HepG2 (cell line): ENCODE measurements at places on chromosomes 4 and X.

- no peak overlapping the region for H3K4me3 ChIP-seq
- no peaks in the 10 kb centered on the region for H3K4me1 ChIP-seq
- DNase-seq: no peak
- no peaks in the 10 kb centered on the region for H3K27me3 ChIP-seq
- no peak overlapping the region for H3K27ac ChIP-seq
These were observed 355.7 kb upstream of the NOCT start for GRCh38 chr4:138659812-138660316.

GRCh38 chr4:181578911-181579310, 664.3 kb upstream of the TENM3 start:
- no peaks in the 10 kb centered on the region for H3K36me3 ChIP-seq
- H3K27ac ChIP-seq: no peak overlapping the region
- H3K27me3 ChIP-seq: no peaks in the 10 kb centered on the region; the same call in 1 of the 2 replicates
- H3K4me3 ChIP-seq: no peak overlapping the region

DNA sequence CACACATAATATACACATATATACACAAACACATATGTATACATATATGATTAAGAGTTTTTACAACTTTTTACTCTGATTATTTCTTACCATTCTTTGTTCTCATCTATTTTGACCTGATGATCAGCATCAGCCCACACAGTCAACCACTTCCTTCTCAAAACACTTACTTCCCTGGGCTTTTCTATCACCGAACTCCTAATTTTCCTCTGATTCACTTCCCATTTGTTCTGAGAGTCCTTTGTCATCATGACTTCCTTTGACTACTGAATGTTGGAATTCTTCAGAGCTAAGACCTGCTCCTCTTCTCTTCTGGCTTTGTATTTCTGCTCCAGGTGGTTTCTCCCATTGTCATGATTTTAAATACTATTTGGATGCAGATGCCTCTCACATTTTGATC, 209.5 kb upstream of the AFF2 start:
- H3K36me3 ChIP-seq: no peaks in the 10 kb centered on the region
- DNase-seq: no peak
- H3K4me1 ChIP-seq: no peaks in the 10 kb centered on the region
- no peak overlapping the region for H3K27ac ChIP-seq
- H3K27me3 ChIP-seq: no peaks in the 10 kb centered on the region
- H3K4me3 ChIP-seq: no peak overlapping the region

DNA sequence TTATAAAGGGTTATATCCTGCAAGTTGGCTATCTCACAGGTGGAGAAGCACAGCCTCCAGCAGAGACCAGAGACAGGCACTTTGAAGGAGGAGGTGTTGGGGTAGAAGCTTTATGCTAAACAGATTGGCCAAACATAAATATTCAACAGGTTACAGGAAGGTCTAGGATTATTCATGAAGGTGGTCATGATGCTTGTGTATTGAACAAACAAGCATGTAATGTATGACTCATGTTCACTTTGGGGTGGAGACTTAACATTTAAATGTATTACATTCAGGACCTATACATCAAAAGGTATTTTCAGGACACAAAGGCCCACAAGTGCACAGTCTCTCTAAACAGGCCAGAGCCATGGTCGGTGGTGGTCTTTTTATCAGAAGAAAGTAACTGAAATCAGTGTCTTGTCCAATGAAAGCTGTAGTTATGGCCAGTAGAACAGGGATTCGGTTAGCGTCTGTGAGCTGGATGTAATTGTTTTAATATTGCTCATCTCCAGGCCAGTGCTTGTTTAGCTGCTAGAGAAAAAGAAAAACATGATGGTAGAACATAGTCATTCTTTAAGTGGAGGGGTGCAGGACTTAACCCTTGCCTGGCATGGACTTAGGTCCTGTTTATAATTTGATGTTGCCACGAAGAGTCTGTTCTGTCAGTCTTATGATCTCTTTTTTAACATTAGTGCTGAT, 555.2 kb upstream of the PCDH10 start:
- H3K27ac ChIP-seq: no peak overlapping the region
- H3K36me3 ChIP-seq: no peaks in the 10 kb centered on the region
- no peaks in the 10 kb centered on the region for H3K4me1 ChIP-seq
- H3K27me3 ChIP-seq: no peaks in the 10 kb centered on the region
- no peak for DNase-seq
- no peak overlapping the region for H3K4me3 ChIP-seq

GRCh38 chrX:318068-318738, 393 bp downstream of the GTPBP6 start:
- peaks cover 20% of the 10 kb centered on the region for H3K4me1 ChIP-seq
- H3K4me3 ChIP-seq: peak overlapping the region; percentile 81

DNA sequence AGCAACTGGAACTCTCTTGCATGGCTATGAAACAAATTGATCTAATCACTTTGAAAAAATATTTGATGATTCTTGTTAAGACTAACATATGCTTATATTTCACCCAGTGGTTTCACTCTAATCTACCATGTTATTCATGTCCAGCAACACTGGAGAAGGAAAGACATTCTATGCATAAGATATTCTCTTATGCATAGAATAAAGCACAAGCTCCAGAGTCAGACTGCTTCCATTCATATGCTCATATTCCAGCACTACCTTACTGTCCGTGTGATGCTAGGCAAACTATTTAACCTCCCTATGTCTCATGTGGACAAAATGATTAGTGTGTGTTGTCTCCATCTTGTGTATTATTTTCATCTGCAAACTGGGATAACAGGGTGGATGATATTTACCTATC, 124.1 kb downstream of the RNF150 start:
- H3K4me3 ChIP-seq: no peak overlapping the region
- no peaks in the 10 kb centered on the region for H3K4me1 ChIP-seq
- no peaks in the 10 kb centered on the region for H3K27me3 ChIP-seq
- no peak for DNase-seq
- H3K36me3 ChIP-seq: no peaks in the 10 kb centered on the region
- H3K27ac ChIP-seq: no peak overlapping the region

DNA sequence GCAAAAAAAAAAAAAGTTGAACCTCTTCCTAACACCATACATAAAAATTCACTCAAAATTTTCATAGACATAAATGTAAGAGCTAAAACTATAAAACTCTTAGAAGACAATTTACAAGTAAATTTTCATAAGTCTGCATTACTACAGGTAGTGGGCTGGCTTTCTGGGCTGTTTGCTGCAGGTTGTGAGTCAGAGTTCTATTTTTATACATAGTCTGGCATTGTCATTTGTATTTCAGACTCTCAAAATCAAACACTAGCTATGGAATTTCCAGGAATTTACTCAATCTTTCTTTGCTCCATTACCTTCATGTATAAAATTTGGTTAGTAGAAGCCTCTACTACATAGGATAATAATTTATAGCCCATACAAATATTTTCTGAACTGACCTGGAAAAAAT, 227.2 kb downstream of the COX18 start:
- no peaks in the 10 kb centered on the region for H3K4me1 ChIP-seq
- no peak for DNase-seq
- H3K36me3 ChIP-seq: no peaks in the 10 kb centered on the region
- H3K4me3 ChIP-seq: no peak overlapping the region
- no peak overlapping the region for H3K27ac ChIP-seq

GRCh38 chr4:147831551-147832171, 99.8 kb downstream of the ARHGAP10 start:
- H3K4me3 ChIP-seq: no peak overlapping the region
- no peak for DNase-seq
- H3K27ac ChIP-seq: no peak overlapping the region

- no peaks in the 10 kb centered on the region for H3K36me3 ChIP-seq
- H3K4me3 ChIP-seq: no peak overlapping the region
- no peak overlapping the region for H3K27ac ChIP-seq
- no peaks in the 10 kb centered on the region for H3K4me1 ChIP-seq
These were observed 222.6 kb upstream of the FTHL17 start for GRCh38 chrX:31294475-31294874.

DNA sequence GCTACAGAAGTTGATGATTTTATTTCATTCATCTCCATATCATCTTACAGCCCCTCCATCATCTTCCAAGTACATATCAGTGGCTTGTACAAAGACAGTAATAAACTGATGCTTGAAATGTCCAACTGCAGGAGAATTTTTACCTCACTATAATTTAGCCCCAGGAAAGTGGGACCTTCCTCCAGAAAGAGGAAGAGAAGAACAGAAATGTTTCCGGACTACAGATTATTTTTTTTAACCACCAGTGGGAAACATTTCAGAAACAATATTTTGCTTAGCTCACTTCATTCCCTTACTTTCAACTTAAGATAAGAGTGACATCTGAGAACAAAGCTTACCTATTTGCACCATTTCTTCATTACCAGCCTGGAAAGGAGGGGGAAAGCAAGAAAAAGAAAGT, 2.0 kb downstream of the ADAMTS3 start:
- H3K27me3 ChIP-seq: peaks cover 27% of the 10 kb centered on the region
- H3K27ac ChIP-seq: no peak overlapping the region
- H3K4me1 ChIP-seq: peaks cover 16% of the 10 kb centered on the region
- DNase-seq: no peak

- no peaks in the 10 kb centered on the region for H3K36me3 ChIP-seq
- no peak overlapping the region for H3K4me3 ChIP-seq
- DNase-seq: no peak
- no peaks in the 10 kb centered on the region for H3K4me1 ChIP-seq
These were observed 43.3 kb downstream of the RHOH start for GRCh38 chr4:40240040-40240653.

- H3K27me3 ChIP-seq: no peaks in the 10 kb centered on the region
- no peak overlapping the region for H3K27ac ChIP-seq
- H3K4me1 ChIP-seq: no peaks in the 10 kb centered on the region
These were observed 11.6 kb downstream of the UNC5C start for GRCh38 chr4:95537191-95537590.

- no peak overlapping the region for H3K27ac ChIP-seq
- no peaks in the 10 kb centered on the region for H3K27me3 ChIP-seq
- DNase-seq: no peak
- H3K36me3 ChIP-seq: no peaks in the 10 kb centered on the region
- no peak overlapping the region for H3K4me3 ChIP-seq
- H3K4me1 ChIP-seq: no peaks in the 10 kb centered on the region
These were observed 149.1 kb upstream of the ARHGEF9 start for GRCh38 chrX:63934160-63934559.

- H3K36me3 ChIP-seq: no peaks in the 10 kb centered on the region
- H3K4me3 ChIP-seq: no peak overlapping the region
- H3K27ac ChIP-seq: no peak overlapping the region
- DNase-seq: peak; percentile 70
- peaks cover 40% of the 10 kb centered on the region for H3K4me1 ChIP-seq
- H3K27me3 ChIP-seq: no peaks in the 10 kb centered on the region
These were observed 319.1 kb downstream of the GPAT3 start for GRCh38 chr4:83855044-83855443.

- no peak overlapping the region for H3K27ac ChIP-seq
- peak; percentile 15 for DNase-seq
- H3K4me3 ChIP-seq: no peak overlapping the region
- H3K36me3 ChIP-seq: no peaks in the 10 kb centered on the region
- peaks cover 7% of the 10 kb centered on the region; the same call in 1 of the 2 replicates for H3K4me1 ChIP-seq
- H3K27me3 ChIP-seq: no peaks in the 10 kb centered on the region
These were observed 109.1 kb downstream of the ANAPC4 start for GRCh38 chr4:25486171-25486570.

DNA sequence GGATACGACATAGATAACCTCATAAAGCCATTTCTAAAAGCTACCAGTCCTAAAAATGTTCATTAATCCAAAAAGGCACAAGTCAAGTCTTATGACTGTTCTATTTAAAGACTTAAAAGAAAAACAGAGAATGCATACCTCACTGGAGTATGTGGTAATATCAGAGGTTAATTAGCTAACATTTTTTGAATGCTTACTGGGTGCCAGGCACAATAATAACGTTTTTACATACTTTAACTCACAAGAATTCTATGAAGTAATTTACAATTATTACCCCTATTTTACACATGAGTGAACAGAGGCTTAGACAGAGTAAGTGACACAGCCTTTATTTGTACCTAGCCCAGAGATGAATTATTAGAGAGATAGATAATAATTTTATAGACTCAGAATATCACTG, 207.5 kb downstream of the PDGFC start:
- H3K27me3 ChIP-seq: no peaks in the 10 kb centered on the region
- H3K4me3 ChIP-seq: no peak overlapping the region
- no peak for DNase-seq
- H3K4me1 ChIP-seq: peaks cover 23% of the 10 kb centered on the region
- no peak overlapping the region for H3K27ac ChIP-seq

- DNase-seq: no peak
- H3K4me1 ChIP-seq: no peaks in the 10 kb centered on the region
- H3K27me3 ChIP-seq: no peaks in the 10 kb centered on the region
- no peaks in the 10 kb centered on the region for H3K36me3 ChIP-seq
These were observed 58.3 kb downstream of the PRKX start for GRCh38 chrX:3655181-3655580.

GRCh38 chrX:56788717-56789122, 59.7 kb downstream of the NBDY start:
- peak; percentile 18 for DNase-seq
- no peaks in the 10 kb centered on the region for H3K27me3 ChIP-seq
- no peak overlapping the region; the same call in none of the 2 replicates for H3K4me3 ChIP-seq
- H3K36me3 ChIP-seq: no peaks in the 10 kb centered on the region
- H3K27ac ChIP-seq: no peak overlapping the region

DNA sequence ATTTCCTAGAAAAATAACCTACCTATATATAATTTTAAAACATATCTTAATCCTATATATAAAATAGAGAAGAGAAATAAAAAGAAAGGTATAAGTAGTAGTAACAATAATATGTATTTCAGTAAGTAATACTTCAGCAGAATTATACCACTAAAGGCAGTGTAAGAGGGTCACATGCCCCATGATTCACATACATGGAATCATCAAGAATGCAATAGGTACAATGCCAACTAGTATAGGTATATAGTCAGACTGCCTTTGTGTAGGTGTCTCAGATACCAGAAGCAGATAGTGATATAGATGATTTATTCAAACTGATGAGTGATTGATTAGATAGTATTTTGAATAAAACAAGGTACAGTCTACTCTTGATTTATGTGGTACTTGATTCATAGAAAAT, 9.4 kb downstream of the AIMP1 start:
- no peak overlapping the region for H3K4me3 ChIP-seq
- H3K27me3 ChIP-seq: no peaks in the 10 kb centered on the region
- DNase-seq: no peak
- peaks cover 4% of the 10 kb centered on the region; the same call in 1 of the 2 replicates for H3K36me3 ChIP-seq
- no peak overlapping the region for H3K27ac ChIP-seq
- H3K4me1 ChIP-seq: peaks cover 18% of the 10 kb centered on the region; the same call in 1 of the 2 replicates

DNA sequence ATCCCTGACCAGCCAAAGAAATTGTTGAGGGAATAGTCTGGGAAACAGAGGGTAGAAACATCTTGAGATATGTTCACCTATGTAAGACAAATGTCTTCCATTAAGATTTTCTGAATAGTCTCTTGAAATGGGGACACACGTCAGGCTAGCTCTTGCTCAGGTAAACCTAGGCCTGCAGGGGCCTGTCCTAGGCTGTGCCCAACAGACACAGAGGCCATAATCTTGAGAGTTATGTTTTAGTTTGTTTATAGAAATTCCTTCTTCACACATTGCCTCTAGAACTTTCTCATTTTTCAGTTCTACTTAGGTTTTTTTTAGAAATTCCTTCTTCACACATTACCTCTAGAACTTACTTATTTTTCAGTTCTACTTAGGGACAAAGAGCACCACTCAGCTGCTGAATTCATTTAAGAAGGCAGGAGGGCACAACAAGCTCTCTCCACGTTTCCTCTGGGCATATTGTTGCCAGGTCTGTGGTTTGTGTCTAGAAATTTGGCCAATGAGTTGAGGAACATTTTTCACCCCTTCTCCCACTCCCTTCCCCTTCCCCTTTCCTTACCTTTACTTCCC, 94.9 kb downstream of the ARHGAP24 start:
- no peak for DNase-seq
- no peaks in the 10 kb centered on the region for H3K4me1 ChIP-seq
- no peaks in the 10 kb centered on the region for H3K27me3 ChIP-seq
- H3K27ac ChIP-seq: no peak overlapping the region
